ENCODE measurements at places on chromosomes 1 and 21. TPM values are rescaled to one million over a fixed set of nuclear protein-coding genes. Genes with fewer than 3 reads are reported as not detected.

The KAZN gene
- total RNA-seq: 2.0 TPM

The NBPF20 gene
- total RNA-seq: 3.7 TPM

The IL22RA1 gene
- total RNA-seq: under 0.01 TPM

The SPATA21 gene
- total RNA-seq: not detected

The FAF1 gene
- 30.8 TPM for total RNA-seq

The CXADR gene
- total RNA-seq: 14.7 TPM

The KRTAP10-6 gene
- total RNA-seq: not detected

The CPLANE2 gene
- total RNA-seq: 11.8 TPM

The SPRR4 gene
- total RNA-seq: not detected

The NBPF4 gene
- total RNA-seq: not detected

The NPHS2 gene
- not detected for total RNA-seq

The PCSK9 gene
- under 0.01 TPM for total RNA-seq

The LCE6A gene
- total RNA-seq: not detected

The PLXNA2 gene
- total RNA-seq: 69.5 TPM

The DDOST gene
- total RNA-seq: 290 TPM

The AK5 gene
- total RNA-seq: 7.4 TPM

The EFNA3 gene
- 1.6 TPM for total RNA-seq

The TEX50 gene
- total RNA-seq: not detected

The S100A7 gene
- not detected for total RNA-seq

The GJC2 gene
- 1.2 TPM for total RNA-seq

The FCGR3B gene
- total RNA-seq: 0.19 TPM

The CD34 gene
- total RNA-seq: 51.4 TPM

The LYPLA2 gene
- total RNA-seq: 107 TPM

The MATN1 gene
- total RNA-seq: not detected

The SLAMF7 gene
- total RNA-seq: not detected

The SLC30A10 gene
- not detected for total RNA-seq

The RGS8 gene
- not detected for total RNA-seq

The HES3 gene
- not detected for total RNA-seq

The FMO5 gene
- 0.45 TPM for total RNA-seq

The ACOT11 gene
- 1.5 TPM for total RNA-seq

The VCAM1 gene
- 11.7 TPM for total RNA-seq

The TLR5 gene
- 0.09 TPM for total RNA-seq

The CD1B gene
- total RNA-seq: not detected

The S100A9 gene
- 0.18 TPM for total RNA-seq

The IGSF9 gene
- under 0.01 TPM for total RNA-seq

The OR14K1 gene
- not detected for total RNA-seq

The GSTM3 gene
- total RNA-seq: 18.1 TPM

The C1orf226 gene
- 0.85 TPM for total RNA-seq

The UTS2 gene
- total RNA-seq: not detected

The PTCH2 gene
- 0.18 TPM for total RNA-seq

The SFN gene
- not detected for total RNA-seq

The LMX1A gene
- not detected for total RNA-seq

The SPRR2E gene
- total RNA-seq: not detected

The DUSP12 gene
- total RNA-seq: 35.1 TPM

The LEFTY1 gene
- not detected for total RNA-seq

The KCNE2 gene
- total RNA-seq: not detected

The DNAH14 gene
- 2.2 TPM for total RNA-seq

The IFNAR2 gene
- 10.7 TPM for total RNA-seq

The ABCA4 gene
- total RNA-seq: 4.0 TPM

The C4BPA gene
- total RNA-seq: not detected

The OR6N1 gene
- not detected for total RNA-seq

The BLACAT1 gene
- total RNA-seq: not detected

The LAD1 gene
- not detected for total RNA-seq

The HNRNPR gene
- total RNA-seq: 114 TPM

The RAB42 gene
- total RNA-seq: 0.81 TPM

The CLCA1 gene
- total RNA-seq: not detected
